NCI-H2029 (cell line): ENCODE measurements at places on chromosomes 1 and 21.
A peak's percentile ranks its signal among the peaks of the same experiment; 100 is the strongest.

GRCh38 chr1:41520951-41521752 lies 36.7 kb upstream of the EDN2 start:
- no peak for DNase-seq

GRCh38 chr1:239987103-239987745 lies 104.5 kb upstream of the FMN2 start:
- peak; percentile 3 for DNase-seq

- no peak for DNase-seq
Observed at GRCh38 chr1:207893737-207894582, 17.0 kb downstream of the CD34 start.

DNA sequence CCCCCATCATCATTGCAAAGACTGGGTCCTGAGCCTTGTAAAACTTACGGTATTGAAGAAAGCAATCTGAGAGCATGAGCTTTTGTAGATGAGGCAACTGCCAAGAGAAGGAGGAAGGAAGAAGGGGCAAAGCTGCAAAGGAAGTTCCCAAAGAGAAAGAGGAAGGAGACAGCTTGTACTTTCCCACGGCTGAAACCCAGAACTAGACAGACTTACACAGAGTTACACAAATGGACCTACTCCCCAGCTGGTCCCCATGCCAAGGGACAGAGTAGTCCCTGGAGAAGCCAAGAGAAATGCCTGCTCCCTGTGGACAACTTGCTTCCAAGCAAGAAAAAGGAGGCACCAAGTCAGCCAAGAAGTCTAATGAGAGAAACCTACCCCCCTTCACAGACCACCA lies 22.6 kb downstream of the SLC5A9 start:
- DNase-seq = no peak

- DNase-seq = no peak
Observed at GRCh38 chr21:45470773-45471524, 66.0 kb downstream of the COL18A1 start.

- DNase-seq = no peak
Observed at GRCh38 chr1:176994931-176995596, 169.4 kb downstream of the ASTN1 start.

DNA sequence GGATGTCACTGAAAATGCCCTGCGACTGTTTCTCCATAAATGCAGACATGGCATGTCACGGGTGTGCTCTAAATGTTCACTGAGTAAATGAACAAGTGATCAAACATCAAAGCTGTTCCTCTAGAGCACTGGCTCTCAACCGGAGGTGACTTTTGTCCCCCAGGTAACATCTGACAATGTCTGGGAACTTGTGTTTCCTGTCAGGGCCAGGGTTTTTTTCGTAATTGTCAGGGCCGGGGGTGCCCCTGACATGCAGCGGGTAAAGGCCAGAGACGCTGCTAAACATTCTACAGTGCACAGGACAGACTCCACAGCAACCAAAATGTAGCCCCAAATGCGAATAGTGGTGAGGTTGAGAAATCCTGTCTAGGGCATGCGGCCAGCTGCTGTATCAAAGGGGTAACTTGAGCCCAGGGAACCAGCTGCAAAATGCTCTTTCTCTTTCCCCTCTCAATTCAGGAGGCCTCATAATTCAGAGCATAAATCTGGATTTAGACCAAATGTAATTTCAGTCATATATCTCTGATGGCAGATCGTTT lies 2.0 kb downstream of the ALDH4A1 start:
- DNase-seq = no peak

- DNase-seq = no peak
Observed at GRCh38 chr1:203117611-203118575, 9.6 kb upstream of the ADORA1 start.

GRCh38 chr1:234535763-234536515 lies 57.0 kb upstream of the TARBP1 start:
- DNase-seq = peak; percentile 32

GRCh38 chr21:34844013-34844923 lies 175.5 kb downstream of the CLIC6 start:
- no peak for DNase-seq
